Activated CD4-positive, alpha-beta T cell treated with anti-CD3 and anti-CD28 coated beads, Interleukin-2, Interleukin-4, amounts not matched to agents 100 ng/mL and 50 ng/mL, durations not matched to agents 16 hours and 8 hours (primary cell): ENCODE measurements at places on chromosomes 2 and 18.

- DNase-seq: no peak
Observed at GRCh38 chr2:29106980-29107388, 8.2 kb upstream of the CLIP4 start.

- no peak for DNase-seq
Observed at GRCh38 chr2:216012133-216012829, 1.1 kb downstream of the MREG start.

DNA sequence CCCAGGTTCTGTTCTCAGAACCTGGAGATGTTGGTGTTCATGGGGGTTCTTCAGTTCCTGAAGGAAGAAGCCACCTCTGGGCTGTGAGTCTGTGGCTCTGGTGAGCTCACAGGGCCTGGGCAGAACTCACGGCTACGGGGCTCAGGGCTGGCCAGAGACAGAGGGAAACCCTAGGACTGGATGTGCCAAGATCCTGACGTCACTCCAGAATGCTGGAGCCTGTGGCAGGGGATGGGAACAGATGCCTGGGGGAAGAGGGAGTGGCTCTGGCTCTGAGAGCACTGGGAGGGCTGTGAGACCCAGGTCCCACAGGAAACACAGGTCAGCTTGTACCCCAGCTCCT, at the start of gene OTOF:
OTOF (minus strand) TSS at position 214 of the 343 bp plus-strand sequence.
- DNase-seq: no peak

DNA sequence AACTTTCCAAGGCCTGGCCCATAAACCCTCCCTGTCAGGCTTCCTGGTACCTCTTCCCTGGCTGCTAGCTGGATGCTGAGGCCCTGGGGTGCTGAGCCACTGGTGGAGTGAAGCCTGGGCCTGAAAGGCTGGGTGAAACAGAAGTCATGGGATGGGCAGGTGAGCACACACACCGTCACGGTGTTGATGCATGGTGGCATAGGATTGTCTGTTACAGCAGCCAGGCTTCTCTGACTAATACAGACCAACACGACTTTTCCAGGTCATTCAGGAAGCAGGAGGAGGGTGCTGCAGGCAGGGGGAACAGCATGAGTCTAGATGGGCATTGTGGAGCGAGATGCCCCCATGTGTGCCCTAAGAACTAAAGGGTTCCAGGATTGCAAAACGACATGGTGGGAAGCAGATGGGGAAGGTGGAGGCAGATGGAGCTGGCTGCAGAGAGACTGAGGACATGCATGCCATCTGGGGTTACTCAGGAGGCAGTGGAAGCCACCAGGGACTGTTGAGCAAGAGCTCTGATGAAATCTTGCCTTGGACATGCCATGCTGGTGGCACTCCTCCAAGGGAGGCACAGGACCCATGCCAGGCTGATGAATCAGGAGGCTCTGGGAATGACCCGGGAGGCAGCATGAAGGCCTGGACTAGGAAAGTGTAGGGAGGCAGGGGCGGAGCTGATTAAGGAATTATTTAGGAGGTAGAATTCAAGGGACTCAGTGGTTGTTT, 480.9 kb downstream of the TSN start:
- no peak for DNase-seq

GRCh38 chr2:209413311-209414014, 10.4 kb upstream of the MAP2 start:
- no peak for DNase-seq

DNA sequence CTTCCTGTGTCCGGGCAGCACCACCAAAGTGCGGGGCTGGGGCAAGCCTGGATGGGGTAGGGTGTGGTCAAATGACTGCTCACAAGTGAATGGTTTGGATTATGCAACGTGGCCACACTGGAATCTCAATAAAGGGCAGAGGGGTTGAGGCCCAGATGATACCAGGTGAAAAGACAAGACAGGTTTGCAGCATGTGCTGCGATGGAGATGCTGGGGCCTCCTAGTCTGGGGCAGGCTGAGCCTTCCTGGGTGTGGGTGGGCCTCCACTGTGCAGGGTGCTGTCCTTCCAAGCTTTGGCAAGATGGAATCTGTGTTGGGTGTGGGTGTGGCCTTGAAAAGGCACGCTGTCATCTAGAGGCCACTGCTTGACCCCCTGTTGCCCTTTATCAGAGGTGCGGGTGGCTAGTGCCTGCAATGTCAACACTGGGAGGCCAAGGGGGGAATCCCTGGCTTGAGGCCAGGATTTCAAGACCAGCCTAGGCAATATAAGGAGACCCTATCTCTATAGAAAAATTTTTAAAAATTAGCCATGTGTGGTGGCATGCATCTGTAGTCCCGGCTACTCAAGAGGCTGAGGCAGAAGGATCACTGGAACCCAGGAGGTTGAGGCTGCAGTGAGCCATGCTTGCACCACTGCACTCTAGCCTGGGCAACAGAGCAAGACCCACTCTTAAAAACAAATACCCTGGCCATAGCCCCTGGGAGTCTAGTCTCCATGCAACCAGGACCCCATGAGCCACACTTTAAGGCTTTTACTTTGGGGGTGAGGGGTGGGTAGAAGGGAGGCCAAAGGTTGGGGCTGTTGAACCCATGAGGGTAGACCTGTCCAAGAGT, 13.8 kb downstream of the RRM2 start:
- DNase-seq: no peak

GRCh38 chr2:149612122-149612521, 24.5 kb upstream of the MMADHC start:
- no peak for DNase-seq

DNA sequence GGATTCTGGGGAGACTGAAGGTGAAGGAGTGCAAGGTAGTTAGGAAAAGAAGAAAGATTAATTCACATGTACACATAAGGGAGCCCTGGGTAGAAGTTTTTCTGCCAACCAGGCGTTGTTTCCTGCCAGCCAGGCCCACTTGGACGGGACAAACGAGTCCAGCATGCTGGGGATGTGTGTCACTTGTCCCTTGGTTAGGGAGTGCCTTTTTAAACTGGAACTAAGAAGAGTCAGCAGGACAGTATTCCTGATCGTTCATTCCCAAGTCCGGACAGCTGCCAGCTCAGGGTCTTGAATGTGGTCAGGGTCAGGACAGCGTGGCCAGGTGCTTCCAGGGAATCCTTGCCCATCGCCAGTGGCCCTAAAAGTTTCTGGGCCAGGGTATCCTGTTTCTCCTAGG, 43.2 kb downstream of the POMC start:
- no peak for DNase-seq

GRCh38 chr2:211049321-211050018, 493.1 kb downstream of the CPS1 start:
- no peak for DNase-seq

- no peak for DNase-seq
Observed at GRCh38 chr18:79796016-79796415, 1.7 kb upstream of the KCNG2 start.

- no peak for DNase-seq
Observed at GRCh38 chr2:128690869-128691268, 372.2 kb upstream of the HS6ST1 start.

DNA sequence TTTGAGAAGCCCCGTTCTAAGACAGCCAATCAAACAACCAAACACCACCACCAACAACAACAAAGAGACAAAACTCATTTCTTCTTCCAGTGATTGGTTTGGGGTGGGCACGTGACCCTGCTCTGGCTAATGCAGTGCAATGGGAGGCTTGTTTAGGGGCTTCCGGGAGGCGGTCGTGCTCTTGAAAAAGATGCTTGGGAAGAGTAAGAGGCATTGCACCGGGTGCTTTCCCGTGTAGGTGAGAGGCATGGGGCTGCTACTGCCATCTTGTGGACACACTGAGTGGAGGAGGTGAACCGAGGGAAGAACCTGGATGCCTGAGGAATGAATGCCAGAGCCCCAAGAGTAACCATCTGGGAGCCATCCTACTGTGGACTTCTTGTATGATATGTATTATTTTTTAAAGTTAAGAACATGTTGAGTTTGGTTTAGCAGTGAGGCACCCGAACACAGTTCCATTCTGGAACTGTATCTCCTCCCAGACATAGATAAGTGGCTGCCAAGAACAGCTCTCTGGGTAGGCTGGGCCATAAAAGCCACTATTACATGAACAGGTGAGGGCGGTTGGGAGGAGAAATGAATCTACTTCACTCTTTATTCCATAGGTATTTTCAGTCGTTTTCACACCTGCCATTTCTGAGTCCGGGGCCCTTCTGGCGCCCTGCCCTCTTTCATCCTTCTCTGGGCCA, 19.1 kb upstream of the ARHGAP25 start:
- no peak for DNase-seq

GRCh38 chr2:182906454-182906853, 40.0 kb upstream of the FRZB start:
- DNase-seq: no peak

GRCh38 chr2:36367895-36368353, 12.3 kb downstream of the CRIM1 start:
- no peak for DNase-seq

GRCh38 chr2:183759033-183759432, 634.8 kb downstream of the NUP35 start:
- DNase-seq: no peak

DNA sequence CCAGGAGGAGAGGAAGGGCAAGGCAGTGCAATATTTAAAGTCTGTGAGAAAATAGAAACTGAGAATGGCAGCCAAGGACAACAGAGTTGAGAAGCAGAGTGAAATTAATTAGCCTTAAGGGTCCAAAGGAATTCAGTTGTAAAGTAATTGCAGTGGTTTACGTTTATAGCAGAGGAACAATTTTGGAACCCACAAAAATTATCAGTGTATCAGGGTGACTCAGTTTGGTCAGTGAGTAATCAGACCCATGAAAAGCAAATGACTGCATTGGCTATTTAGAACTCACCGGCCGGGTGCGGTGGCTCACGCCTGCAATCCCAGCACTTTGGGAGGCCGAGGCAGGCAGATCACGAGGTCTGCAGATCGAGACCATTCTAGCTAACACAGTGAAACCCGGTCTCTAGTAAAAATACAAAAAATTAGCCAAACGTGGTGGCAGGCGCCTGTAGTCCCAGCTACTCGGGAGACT, 245.8 kb upstream of the SLC39A10 start:
- no peak for DNase-seq

DNA sequence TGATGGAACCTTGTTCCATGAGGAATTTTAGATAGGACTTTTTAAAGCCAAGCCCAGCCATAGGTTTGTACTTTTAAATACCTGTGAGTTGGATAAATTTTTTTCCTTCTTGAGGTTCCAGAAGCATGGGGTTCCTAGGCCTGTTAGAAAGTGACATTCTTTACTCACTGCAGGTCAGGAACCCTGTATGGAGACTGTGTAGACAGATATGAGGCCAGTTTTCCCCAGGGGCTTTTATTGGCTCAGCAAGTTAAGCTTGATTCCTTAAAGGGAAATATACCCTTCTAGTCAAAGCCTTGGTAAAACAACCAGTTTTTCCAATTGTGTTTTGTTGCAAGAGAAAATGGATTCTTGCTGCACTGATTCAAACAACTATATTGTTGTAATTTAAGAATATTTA, 38.4 kb upstream of the GMCL1 start:
- DNase-seq: no peak

DNA sequence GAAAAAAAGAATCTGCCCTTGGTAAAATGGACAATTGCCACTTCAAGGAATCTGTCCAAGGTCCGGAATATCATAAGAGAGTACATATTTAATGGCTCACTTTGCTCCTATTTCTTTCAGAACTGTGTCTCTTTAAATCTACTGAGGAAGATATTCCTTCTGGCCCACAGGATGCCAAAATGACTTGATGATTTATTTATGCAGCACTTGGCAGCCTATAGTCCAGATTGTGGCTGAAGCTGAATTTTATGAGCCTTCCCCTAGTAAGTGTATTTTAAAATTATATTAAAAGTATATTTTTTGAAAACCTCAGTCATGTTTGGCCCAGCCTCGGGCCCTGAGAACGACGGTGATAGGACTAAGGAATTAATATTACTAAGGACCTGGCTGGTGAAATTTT, 465.1 kb upstream of the HNRNPA3 start:
- DNase-seq: no peak

DNA sequence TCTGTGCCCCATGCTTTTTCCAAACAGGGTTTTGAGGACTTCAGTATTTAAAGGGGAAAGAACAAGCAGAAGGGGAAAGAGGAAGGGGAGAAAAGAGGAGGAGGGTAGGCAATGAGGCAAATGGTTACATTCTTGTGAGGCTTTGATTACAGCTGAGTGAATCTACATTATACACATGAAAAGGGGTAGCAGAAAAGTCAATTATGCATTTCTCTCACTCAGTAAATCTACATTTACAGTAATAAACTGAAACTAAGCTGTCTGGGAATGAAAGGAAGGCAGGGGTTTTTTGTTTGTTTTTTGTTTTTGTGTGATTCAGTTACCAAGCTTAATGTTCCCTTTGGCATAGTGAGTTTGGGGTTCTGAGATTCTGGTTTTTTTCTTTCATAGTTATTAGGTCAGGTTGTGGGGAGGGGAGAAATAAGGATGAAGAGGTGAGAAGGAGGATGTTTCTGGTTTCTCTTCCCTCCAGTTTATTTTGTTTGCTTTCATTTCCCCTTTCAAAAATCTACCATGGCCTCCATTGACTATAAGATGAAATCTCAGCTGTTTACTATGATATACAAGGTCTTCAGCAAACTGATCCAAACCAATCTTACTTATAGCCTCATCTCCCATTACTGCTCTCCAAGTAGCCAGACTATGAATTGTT, 18.7 kb downstream of the C18orf63 start:
- no peak for DNase-seq

DNA sequence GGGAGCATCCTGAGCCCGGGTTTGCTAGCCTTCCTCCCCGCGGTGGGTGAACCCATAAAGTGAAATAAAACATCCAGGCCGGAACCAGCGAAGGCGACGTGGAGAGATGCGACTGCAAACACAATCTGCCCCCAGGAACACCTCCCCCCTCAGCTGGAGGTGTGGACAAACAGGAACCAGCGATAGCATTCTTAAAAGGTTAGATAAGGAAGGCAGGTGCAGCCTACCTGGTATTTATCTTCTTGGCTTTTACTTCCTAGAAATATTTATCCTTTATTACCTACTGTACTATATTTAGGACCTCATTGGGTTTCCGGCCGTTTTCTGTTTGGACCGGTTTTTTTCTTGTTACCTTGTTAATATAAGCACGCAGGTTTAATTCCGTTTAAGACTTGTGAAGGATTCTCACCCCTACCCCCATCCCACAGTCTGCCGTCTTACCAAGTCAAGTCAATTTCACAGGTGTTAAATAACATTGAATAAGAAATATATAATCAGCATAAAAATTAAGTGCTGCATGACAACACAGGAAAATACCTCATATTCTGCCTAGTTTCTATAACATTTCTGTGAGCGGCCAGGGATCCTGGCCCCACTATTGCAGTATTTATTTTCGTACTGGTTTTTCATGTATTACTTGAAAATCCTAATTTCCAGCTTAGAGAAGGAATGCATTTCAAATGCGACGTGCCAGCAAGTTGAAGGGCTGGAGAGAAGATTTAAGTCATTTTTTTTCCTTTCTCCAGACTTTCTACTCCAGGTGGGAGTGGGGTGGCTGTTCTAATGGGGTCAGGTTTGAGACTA, 224.0 kb upstream of the ID2 start:
- no peak for DNase-seq

GRCh38 chr2:20189299-20189931, 35.5 kb downstream of the SDC1 start:
- no peak for DNase-seq

- DNase-seq: no peak
Observed at GRCh38 chr18:45034179-45034578, 353.5 kb downstream of the SETBP1 start.

GRCh38 chr2:175837046-175837445, 165.0 kb downstream of the LNPK start:
- DNase-seq: no peak

- no peak for DNase-seq
Observed at GRCh38 chr2:112836163-112836560, 417 bp downstream of the IL1B start.

- DNase-seq: no peak
Observed at GRCh38 chr2:79903222-79904000, 390.6 kb downstream of the CTNNA2 start.
